Activated naive CD4-positive, alpha-beta T cell (primary cell): ENCODE measurements at places on chromosomes 3 and 15.

GRCh38 chr15:99437315-99438223, 128.2 kb upstream of the MEF2A start:
- DNase-seq = no peak

DNA sequence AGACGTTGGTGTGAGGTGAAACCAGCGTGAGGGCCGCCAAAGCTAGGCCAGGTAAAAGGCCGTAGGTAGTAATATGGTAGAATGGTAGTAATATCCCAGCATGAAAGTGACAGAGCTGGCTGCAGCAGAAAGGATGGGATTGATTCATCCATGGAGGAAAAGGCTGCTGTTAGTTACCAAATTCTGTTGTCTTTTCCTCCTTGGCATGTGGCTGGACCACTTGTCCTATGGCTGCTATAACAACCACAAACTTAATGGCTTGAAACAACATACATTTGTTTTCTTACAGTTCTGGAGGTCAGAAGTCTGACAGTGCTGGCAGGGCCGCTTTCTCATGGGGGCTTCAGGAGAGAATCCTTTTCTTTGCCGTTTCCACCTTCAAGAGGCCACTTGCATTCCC, 47.8 kb upstream of the CHST2 start:
- DNase-seq = no peak

- no peak for DNase-seq
Measured at GRCh38 chr15:62771234-62771633, 271.3 kb upstream of the TPM1 start.

- no peak for DNase-seq
Measured at GRCh38 chr15:55226127-55226526, 29.4 kb upstream of the RSL24D1 start.

GRCh38 chr15:89851673-89852341, 37.2 kb upstream of the ANPEP start:
- DNase-seq = no peak
